Testis (tissue), 5 donors: ENCODE measurements at places on chromosomes 12 and 14. TPM values are rescaled to one million over a fixed set of nuclear protein-coding genes. Genes with fewer than 3 reads are reported as not detected.

The BCAT1 gene
- 30.8 TPM for polyA plus RNA-seq

The CEBPE gene
- not detected for polyA plus RNA-seq

The LYZ gene
- 203 TPM for polyA plus RNA-seq

The MAX gene
- polyA plus RNA-seq, result 56.7 TPM

The LHX5 gene
- polyA plus RNA-seq, result 0.11 TPM

DNA sequence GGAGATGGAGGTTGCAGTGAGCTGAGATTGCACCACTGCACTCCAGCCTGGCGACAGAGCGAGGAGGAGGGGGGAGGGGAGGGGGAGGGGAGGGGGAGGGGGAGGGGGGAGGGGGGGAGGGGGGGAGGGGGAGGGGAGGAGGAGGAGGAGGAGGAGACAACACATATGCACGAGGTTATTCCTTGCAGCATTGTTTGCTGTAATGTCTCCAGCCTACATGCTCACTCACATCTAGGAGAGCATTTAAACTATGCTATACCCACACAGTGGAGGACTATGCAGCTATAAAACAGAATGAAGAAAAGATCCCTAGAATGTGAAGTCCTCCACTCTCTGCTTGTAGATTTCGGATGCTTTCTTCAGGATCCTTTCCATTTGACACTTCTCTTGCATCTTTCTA is 3.5 kb upstream of the HIGD1C start:
- DNase-seq, result no peak

GRCh38 chr12:27491226-27491625 is 32.8 kb upstream of the PPFIBP1 start:
- no peak for DNase-seq

- peak; percentile 83 for DNase-seq
These were observed 114.7 kb downstream of the SLC8A3 start for GRCh38 chr14:70073924-70074566.

- DNase-seq, result no peak
These were observed 158.6 kb downstream of the PRIMA1 start for GRCh38 chr14:93629643-93630042.

The ANKRD33 gene
- 0.25 TPM for polyA plus RNA-seq

GRCh38 chr14:101062065-101062450 is 158.5 kb upstream of the RTL1 start:
- DNase-seq, result no peak

GRCh38 chr12:14993537-14994266 is 20.9 kb downstream of the PDE6H start:
- DNase-seq, result no peak

GRCh38 chr12:115222220-115222619 is 538.2 kb upstream of the TBX3 start:
- DNase-seq, result no peak

GRCh38 chr14:41505491-41505890 is 101.2 kb upstream of the LRFN5 start:
- no peak for DNase-seq

- DNase-seq, result no peak
These were observed 79.0 kb upstream of the NOS1 start for GRCh38 chr12:117440384-117440783.

The AP1G2 gene
- 33.6 TPM for polyA plus RNA-seq

DNA sequence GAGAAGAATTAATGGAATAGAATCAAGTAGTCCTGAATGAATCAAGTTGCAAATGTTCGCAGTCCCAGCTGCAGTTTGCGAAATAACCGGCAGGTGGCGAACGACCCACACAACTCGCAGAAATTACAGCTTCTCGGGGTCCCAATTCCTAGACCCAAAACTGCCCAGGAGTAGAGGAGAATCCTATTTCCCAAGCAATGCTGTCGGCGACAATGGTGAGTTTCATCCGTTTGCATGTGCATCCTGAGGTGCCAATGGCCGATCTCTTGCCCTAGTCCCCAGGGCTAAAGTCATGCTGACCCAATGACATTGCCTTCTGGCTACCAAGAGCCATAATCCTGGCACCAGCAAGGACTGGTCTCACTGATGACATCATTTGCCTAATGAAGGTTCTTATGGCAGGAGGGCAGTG is 8.5 kb upstream of the ASCL1 start:
- DNase-seq, result peak; percentile 85

- DNase-seq, result no peak
These were observed 113.6 kb upstream of the SFSWAP start for GRCh38 chr12:131597333-131597732.

DNA sequence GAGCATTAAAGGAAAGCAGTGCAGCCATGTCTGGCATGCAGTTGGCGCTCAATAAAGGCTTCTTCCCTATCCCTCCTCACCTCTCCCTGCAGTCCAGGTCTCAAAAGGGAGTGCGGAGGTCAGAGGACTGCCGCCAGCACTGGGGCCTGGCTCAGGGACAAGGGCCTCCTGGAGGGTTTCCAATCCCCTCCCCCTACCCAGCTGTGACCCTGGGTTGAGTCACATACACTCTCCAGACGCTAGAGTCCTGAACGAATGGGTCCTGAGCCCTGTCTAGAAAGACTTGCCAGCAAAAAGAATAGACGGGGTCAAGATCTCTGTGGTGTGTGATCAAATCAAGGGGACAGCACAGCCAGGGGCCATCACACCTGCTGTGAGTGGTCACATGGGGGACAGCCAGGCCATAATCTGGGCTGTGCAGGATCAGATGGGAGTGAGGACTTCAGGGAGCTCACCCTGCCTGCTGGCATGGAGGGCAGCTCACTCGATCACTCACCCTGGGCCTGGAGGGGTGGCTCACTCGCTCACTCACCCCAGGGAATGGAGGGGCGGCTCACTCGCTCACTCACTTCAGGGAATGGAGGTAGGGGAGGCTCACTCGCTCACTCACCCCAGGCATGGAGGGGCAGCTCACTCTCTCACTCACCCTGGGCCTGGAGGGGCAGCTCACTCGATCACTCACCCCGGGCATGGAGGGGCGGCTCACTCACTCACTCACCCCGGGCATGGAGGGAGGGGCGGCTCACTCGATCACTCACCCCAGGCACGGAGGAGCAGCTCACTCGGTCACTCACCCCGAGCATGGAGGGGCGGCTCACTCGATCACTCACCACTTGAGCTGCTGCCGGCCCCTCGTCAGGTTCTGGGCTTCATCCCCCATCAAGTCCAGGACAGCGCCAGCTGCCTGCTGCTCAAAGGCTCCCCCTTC is 12.8 kb downstream of the CFAP73 start:
- peak; percentile 25 for DNase-seq

DNA sequence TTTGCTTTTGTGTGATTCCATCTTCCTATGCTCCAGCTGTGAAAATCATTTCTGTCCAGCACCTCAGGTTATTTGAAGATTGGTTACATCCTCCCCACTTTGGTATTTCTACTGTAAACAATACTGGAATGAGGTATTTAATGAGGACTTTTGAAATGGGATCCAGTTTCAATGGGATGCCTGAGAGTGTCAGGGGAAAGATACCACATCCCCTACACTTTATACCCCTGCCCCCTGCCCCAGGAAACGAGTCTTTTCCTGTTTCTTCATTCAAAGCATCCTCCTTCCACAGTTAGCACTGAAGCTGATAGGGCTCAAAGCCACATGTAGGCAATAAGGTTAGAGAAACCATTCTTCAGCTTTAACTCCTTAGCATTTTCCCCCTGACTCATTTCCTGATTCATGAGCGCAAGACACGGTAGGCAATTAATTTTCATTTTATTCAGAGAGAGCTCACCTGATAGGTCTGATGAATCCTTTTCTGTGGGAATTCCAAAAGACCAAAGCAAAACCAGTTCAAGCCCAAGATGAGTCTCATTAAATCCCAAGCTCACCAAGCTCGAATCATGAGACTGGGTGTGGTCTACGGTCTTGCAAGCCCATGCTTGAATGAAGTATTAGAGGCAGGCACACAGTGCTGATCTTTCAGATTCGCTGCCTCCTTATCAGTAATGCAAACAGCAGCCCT is 143.6 kb upstream of the CRY1 start:
- DNase-seq, result no peak

The LRRC43 gene
- polyA plus RNA-seq, result 16.6 TPM

The TAS2R9 gene
- polyA plus RNA-seq, result not detected

- DNase-seq, result no peak
These were observed 23.2 kb downstream of the PXN start for GRCh38 chr12:120242275-120242799.
